Stimulated activated CD8-positive, alpha-beta memory T cell treated with anti-CD3 and anti-CD28 coated beads, Interleukin-2, amount 100 ng/mL, for 1 hour (primary cell): ENCODE measurements at places on chromosomes 1 and 21.

- no peak for DNase-seq
Measured at GRCh38 chr21:44701023-44701400, 4.0 kb downstream of the KRTAP10-12 start.

DNA sequence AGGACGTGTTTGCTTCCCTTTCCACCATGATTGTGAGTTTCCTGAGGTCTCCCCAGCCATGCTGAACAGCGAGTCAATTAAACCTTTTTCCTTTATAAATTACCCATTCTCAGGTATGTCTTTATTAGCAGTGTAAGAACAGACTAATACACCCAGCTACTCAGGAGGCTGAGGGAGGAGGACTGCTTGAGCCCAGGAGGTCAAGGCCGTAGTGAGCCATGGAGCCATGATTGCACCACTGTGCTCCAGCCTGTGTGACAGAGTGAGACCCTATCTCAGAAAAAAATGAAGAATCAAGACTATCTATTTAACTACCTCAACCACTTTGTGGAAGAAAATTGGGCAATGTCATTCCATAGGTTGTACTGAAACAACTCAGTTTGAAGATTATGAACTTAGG, 54.6 kb upstream of the SEC16B start:
- DNase-seq = no peak

DNA sequence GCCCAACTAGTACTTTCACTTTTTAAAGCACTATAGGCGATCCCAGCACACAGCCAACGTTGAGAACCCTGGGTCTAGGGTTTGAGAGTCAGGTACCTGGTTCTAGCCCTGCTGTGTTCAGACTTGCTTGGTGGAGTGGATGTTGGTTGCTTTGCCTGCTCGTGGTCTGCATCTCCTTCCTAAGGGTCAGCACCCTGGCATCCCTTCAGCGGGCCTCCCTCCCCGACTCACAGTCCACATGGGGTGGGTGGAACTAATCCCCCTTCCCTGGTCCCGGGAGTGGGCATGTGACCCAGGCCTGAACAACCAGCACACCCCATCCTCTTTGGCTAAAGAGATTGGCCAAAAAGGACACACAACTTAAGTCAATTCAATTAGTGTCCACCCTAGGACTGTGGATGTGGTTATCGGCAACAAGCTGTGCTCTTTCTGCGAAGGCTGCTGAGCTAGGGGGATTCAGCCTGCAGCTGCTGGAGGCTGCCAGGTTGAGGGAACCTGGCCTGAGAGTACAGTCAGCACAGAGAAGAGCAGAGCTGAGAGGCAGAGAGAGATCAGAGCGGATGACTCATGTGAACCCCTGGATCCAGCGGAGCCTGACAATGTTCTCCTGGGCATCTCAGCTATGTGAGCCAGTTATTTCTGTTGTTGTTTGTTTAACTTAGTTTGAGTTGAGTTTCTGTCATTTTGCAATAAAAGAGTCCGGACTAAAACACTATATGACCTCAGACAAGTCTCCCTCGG, 138.9 kb downstream of the ACTL8 start:
- no peak for DNase-seq

- DNase-seq = no peak
Measured at GRCh38 chr1:22292011-22292788, 149.3 kb upstream of the WNT4 start.

DNA sequence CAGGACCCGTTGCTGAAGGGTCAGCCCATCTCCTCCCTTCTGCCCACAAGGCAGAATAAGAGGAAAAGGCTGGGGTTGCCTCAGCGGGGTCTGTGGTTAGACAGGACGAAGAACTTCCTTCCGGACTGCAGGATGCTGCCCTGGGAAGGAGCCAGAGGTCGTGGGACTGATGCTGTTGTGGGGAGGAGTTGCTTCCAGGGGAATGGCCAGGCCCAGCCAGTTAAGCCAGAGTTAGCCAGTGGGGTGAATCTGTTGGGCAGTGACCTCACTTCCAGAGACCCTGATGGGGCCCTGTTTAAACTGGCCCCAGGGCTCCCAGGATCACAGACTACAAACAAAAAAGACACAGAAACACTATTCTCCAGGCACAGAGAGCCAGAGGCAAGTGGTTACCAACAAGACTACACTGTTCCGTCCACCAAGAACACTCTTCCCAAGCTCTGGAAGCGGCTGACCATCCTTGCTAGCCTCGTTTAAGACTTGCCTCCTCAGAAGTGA, 13.0 kb downstream of the FAM229A start:
- DNase-seq = no peak

DNA sequence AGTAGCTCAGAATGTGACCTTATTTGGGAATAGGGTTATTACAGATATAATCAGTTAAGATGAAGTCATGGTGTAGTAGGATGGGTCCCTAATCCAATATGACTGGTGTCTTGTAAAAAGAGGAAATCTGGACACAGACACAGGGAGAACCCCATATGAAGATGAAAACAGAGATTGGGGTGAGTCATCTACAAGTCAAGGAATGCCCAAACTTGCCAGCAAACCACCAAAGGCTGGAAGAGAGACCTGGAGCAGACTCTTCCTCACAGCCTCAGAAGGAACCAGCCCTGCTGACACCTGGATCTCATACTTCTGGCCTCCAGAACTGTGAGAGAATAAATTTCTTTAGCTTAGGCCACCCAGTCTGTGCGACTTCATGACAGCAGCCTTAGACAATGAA, 29.9 kb downstream of the KRTAP19-8 start:
- no peak for DNase-seq

- no peak for DNase-seq
Measured at GRCh38 chr1:114164840-114165543, 11.3 kb upstream of the SYT6 start.

GRCh38 chr21:44784810-44785209, 16.8 kb downstream of the UBE2G2 start:
- DNase-seq = no peak

- no peak for DNase-seq
Measured at GRCh38 chr1:200873671-200874397, 1.1 kb downstream of the GPR25 start.

- no peak for DNase-seq
Measured at GRCh38 chr1:32151319-32151787, 28.1 kb upstream of the TXLNA start.

DNA sequence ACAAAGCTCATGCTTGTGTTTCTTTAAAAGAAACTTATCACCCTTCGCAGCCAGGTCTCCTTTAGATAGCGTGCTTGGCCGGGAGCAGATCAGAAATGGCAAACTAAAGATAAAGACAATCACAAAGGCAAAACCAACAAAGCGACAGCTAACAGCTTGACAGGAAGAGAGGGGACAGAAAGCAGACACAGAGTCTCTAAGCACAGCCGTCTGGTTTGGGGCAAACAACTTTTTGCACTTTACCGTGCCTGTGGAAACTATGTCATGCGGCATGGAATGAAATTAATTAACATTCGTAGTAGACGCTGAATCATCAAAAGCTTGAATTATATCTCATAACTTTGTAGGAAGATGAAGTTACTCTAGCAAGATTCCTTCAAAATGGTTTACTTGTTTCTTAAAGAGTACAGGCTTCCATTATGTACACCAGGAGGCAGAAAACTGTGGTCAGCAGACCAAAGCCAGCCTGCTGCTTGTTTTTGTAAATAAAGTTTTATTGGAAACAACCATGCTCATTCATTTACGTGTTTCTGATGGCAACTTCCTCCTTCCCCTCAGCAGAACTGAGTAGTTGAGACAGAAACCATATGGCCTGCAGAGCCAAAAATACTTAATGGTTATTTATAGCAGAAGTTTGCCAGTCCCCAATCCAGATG, 183.2 kb downstream of the KIF26B start:
- no peak for DNase-seq

DNA sequence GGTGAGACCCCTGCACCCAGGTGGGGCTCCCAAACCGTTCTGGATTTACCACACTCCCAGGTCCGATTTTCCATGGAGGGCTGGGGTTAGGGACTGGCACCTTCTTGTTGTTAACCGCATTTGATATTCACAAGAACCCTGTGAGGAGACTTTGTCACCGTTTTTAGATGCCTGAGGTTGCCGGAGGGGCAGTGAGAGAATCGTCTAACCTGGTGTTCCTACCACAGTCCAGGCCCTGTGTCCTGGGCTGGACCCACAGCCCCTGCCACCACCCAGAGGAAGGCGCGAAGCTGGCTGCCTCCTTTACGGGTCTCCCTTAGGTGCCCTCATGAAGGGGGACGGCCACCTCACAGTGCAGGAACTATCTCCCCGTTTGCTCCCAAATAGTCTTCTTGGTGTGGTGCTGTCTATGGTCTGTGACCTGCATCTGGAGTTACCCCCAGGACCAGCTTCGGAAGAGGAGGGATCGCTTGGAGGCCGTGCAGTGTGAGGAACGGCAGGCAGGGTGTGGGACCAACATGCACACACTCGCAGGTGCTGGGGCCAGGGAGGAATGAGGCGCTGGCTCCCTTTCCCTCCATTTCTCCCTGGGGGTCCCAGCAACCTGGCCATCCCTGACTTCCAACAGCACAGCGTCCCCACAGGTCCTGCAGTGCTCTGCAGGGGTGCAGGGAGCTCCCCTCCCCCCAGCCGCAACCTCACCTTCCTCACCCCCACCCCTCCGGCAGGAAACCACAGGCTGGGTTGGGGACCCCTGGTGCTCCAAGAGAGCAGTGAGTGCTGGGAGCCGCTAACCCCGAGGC, 7.0 kb downstream of the SIM2 start:
- no peak for DNase-seq

GRCh38 chr1:69121723-69122122, 446.0 kb upstream of the LRRC7 start:
- no peak for DNase-seq

DNA sequence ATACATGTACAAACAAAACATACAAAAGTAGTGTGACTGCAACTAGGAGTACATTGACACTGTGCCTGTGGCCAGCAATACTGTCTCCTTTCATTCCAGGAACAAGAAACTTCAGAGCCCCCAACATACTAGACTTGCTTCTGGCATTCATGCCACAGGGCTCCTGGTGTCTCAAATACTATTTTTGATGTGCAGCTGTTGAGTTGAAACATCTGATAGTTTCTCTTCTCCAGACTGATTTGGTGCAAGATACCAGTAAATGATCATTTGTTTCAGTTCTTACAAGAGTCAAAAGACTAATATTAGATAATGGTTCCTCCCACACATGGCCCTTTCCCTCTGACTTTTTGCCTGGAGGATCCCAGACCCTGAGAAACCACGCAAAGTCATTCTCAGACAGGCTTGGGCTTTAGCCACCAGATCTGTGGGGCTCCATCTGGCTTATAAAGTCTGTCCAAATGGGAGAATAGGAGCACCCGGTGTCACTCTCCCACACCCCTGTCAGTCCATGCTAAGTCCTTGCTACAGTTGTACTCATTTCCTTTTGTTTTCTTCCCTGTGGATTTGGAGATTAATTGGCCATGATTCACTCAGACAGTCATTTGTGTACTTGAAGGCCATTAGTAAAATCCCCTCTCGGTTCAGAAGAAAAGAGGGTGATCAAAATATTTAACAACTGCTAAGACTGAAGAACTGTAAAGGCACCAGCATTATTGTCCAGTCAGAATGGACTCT, 163.5 kb upstream of the RUNX1 start:
- no peak for DNase-seq
